ENCODE measurements at places on chromosomes 2 and 18.
A peak's percentile ranks its signal among the peaks of the same experiment; 100 is the strongest.

GRCh38 chr2:49715597-49715996 lies 561.3 kb upstream of the FSHR start:
- DNase-seq = no peak

DNA sequence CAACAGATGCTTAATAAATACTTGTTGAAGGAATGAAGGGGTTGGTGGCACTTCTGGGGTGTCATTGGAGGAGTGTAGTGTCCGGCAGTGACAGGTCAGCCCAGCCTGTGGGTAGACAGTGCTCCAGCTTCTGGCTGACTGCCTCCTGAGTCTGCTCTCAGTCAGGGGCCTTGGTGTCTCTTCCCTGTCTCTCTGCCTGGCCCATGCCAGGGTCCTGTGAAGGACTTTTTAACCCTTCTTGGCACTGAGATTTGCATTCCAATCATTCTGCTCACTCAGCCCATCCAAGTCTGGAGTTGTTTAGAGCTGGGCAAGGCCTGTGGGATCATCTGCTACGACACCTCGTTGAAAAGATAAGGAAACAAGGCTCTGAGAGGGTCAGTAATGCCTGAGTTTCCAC lies 1.4 kb upstream of the KCNK3 start:
- no peak for DNase-seq

DNA sequence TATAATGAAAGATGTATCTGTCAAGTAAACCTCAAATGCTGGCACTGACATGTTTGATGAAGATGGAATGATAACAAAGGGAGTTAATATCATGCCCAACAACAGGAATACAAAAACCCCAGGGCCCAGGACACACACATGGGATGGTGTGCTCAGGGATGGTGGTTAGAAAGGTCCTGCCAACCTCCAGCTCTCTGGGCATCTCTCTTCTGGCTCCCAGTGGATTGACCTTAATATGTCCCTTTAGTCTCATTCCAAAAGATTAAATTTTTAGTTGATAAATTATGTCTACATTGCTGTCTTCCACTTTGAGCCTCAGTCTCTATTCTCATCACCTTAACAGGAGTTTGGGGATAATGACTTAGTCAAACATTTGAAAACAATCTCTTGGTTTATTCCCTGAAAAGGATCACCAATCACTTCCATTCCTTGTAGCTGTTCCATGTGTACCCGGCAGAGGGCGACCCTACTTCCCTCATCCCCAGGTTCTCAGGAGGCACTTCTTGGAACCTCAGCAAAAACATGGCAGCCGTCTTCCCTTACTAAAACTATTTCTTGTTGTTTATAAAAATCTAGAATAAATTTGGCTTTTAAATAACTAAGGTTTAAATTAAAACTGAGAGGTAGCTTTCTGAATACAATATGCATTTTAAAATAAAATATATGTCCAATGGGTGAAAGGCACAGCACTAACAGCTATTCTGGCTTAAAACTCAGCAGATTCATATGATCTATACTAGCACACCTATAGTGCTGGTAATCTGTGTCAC lies 29.6 kb downstream of the MCEE start:
- peak; percentile 57 for DNase-seq

- no peak for DNase-seq
These were observed 1.8 kb downstream of the SOCS6 start for GRCh38 chr18:70290482-70291294.

DNA sequence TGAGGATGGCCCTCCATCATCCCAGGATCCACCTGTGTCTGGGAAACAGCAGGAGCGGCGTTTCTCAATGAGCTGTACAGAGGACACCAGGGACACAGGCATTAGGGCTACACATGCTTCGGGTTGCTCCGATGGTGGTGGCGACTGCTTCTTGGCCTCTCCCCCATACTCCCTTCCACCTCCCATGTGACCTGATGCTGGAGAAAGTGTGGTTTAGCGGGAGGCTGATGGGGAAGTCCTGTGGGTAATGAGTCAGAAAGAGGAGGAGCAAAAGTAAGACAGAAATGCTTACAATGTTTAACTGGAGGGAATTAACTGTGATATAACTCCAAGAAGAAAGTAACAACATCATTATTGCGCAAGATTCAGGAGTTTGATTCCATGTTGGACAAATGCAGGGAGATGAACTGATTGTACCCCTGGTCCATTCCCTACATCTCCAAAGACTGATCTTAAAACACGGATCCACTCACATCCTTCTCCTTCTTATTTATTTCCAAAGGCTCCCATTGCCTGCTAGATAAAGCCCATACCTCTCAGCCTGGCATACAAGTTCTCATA lies 186.6 kb downstream of the NRP2 start:
- peak; percentile 90 for DNase-seq

DNA sequence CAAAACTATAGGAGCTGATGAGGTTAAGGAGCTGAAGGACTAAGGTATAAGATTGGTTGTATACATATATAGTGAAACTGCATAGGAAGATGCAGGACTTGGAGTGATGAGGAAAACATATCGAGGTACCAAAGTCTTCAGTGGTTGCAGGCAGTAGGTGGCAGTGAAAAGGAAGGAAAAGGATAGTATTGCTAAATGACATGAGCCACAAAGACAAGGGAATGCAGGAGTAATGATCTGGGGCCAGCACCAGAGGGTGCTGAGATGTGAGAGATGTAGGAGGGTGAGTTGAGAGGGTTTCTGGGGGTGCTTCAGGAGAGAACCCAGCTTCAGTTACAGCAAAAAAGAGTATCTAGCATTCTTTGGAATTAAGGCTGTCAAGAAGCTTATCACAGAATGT lies 172.2 kb upstream of the MYO3B start:
- no peak for DNase-seq

- no peak for DNase-seq
These were observed 81.4 kb downstream of the LYPD1 start for GRCh38 chr2:132588576-132588975.

DNA sequence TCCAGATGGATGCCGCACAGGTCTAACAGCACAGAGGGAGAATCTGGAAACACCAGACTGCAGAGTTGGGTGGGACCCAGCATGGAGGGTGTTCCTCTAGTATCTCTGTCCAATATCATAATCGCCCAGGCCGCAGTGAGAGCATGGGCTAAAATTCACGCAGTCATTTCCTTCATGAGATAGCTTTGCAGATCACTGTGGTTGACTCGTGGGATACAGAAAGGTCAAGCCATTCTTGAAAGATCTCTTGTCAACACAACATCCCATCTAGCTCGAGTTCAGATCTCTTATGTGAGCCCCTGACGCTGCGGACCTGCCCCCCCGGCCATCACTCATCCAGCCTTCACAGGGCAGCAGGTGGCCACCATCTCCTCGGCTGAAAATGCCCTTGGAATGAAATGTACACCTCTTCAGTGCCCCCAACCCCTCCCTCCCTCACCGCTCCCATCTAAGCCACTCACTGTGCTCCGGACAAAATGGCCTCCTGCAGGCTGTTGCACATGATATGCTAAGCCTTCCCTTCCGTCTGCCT lies 45.9 kb downstream of the FOSL2 start:
- no peak for DNase-seq

GRCh38 chr2:121214296-121214695 lies 70.7 kb downstream of the TFCP2L1 start:
- no peak for DNase-seq

- DNase-seq = no peak
These were observed 381.7 kb downstream of the CDH19 start for GRCh38 chr18:66222174-66222573.

GRCh38 chr18:49843131-49843530 lies 29.8 kb upstream of the ACAA2 start:
- DNase-seq = no peak

DNA sequence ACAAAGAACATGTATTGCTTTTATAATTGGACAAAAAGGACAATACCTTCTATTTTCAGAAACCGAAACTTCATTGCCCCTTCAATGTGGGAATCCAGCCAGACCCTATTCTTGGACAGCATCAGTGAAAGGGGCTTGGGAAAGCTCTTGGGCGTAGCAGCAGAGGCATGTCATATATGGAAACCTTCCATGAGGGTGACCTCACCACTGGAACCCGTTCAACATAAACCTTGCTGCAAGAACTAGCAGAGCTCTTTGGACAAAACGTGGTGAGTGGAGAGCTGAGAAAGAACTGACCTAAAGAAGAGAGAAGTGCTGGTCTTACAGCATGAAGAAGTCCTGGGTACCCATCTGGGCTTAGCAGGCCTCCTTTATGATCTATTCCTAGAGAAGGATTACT lies 22.7 kb upstream of the ACTG2 start:
- no peak for DNase-seq

DNA sequence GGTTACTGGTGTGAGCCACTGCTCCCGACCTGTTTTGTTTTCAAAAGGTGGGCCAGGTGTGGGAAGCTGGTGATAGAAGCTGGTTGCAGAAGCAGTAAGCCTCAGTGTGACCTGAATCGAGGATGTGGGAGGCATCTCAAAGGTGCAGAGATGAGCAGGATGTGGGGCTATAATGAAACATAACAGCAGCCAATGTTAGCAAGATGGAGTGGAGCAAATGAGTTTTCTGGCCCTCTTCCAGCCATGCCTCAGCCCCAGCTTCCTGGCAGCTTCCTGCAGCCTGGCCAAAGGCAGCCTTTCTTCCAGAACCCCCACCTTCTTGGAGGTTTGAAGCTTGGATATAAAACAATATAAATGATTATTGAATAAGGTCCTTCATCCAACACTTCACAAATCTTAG lies 184.8 kb downstream of the NCK2 start:
- no peak for DNase-seq

DNA sequence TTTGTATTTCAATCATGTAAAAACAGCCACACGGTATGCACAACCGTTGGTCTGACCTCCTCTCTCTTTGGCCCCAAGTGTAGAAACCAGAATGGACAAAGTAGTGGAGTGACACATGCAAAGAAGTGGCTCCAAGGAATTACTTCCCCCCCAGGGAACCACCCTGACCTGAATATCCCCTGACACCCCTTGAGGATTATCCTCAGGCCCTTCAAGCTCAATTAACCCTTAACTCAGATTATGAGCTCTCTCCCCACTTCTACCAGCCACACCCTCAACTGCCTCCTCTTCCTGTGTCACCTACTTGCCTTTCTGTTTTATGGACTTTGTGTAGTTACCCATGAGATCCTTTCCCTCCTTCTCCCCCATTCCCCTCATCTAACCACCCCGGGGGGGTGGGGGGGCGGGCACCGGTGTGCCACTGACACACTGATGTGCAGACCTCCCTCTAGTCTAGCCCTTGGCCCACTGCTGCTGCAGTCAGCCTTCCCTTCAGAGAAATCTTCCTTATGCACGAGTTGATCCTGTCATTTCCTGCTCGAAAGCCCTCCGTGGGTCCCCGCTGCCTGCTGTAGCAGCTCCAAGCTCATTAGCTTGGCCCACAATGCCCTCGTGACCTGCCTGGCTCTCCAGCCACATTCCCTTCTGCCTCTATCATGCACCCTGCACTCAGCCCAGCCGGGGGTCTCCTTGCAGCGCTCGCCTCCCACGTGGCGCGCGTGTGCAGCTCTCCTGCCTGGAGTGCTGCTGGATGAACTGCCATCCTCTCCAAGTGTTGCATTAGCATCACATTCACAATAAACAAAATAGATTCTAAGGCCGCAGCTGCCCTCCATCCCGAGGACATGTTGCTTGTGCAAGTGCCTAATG lies 40.1 kb upstream of the TMEM177 start:
- DNase-seq = no peak

DNA sequence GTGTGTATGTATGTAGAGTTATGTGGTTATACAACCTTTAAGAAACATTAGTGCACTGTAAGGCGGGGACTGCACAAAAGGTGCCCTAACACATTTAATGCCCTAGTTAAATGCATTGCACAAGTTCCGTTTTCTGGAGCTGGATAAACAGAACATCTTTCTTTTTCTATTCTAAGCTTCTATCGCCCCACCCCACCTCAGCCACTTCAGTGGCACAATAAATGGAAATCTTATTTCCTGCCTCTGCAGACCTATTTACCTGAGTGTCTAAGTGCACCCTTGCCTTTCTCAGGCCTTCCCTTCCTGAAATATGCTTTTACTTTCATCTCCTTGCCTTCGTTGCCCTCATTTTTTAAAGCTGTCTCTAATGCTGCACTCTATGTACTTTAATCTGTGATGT lies 123.5 kb downstream of the TANC1 start:
- DNase-seq = peak; percentile 15

DNA sequence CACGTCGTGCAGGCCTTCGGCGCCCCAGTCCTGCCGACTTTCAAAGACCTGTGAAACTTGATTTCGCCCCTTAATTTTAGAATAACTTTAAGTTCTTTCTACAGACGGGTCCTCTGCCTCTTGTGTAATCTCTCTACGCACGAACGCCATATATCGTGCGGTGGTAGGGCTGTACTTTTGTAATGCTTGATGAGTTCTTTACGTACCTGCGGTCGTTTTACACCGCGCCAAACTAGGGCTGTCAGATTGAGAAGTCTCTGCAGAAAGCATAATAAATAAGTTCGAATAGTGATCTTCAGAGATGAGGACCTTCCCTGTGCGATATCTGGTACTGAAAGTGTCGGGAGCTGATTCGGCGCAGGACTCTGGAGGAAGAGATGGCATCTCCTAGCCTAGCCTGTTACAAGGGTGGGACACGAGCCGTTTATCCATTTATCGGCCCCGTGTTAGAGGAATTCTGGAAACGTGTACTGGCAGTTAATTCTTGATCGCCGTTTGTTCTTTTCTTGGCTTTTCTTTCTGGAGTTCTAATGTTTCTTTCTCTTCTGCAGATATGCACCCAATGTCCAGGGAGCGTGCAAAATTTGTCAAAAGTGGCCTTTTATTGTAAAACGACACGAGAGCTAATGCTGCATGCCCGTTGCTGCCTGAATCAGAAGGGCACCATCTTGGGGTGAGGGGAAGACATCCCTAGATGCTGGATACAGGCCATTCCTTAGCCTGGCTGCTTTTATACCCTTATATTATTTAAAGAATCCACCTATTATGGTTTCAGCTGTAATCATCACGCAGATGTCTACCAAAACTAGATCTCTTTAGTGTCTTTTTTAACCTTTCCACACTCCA lies 781 bp upstream of the SLC5A6 start:
- DNase-seq = peak; percentile 49

- DNase-seq = no peak
These were observed 987.4 kb downstream of the SUCLG1 start for GRCh38 chr2:83471655-83472054.

DNA sequence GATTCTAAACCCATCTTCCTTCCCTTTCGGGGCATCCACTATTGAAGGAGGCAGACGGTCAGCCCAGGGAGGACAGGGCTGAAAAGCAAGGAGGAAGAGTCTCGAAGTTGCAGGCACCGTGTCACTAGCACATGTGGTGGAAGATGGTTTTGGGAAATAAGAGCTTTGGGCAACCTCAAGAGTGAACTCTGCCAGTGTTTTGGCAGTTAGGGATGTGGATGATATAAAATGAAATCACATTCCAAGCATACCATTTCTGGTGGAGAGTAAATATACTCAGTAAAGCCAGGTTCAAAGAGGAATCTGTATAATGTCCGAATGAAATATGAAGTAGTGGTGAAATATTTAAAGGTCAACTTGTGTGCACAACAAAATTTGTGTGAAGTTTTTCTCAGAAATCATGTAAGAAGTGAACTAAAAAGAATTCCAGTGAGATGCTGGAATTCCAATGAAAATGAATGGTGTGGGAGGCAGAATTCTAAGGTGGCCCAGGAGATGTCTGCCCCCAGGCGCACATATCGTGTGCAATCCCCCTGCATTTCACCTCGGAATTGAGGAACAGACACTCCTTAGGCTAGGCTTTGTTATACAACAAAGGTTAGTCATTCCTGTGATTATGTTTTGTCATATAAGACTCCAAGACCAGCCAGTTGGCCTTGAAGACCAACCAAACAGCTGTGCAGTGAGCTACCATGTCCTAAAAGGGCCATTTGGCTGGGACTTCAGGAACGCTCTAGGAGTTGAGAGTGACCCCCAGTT lies 147.1 kb downstream of the SH3BP4 start:
- no peak for DNase-seq

Measured in inflammatory macrophage treated with lipopolysaccharide for 4 hours (primary cell).